Activated naive CD4-positive, alpha-beta T cell treated with Interleukin-2 at 50 U/mL for 16 hours (primary cell): ENCODE measurements at places on chromosomes 12 and 14.

DNA sequence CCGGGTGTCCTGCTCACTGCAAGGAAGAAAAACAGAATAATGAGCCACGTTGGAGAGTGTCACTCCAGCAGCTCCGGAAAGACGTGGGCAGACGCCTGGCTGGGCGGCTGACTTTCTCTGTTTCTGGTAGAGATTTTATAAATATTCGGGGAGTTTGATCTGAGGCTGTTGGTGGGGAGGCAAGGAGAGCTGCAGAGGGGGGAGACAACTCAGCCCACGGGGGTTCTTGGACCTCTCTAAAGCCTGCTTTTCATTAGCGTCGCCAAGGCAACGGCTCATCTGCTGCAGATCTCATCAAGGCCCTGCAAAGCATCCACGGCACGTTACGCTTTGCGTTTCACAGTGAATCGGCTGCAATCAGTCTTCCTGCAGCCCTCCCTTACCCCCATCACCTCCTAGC lies 207.2 kb downstream of the ZFP36L1 start:
- no peak for DNase-seq

DNA sequence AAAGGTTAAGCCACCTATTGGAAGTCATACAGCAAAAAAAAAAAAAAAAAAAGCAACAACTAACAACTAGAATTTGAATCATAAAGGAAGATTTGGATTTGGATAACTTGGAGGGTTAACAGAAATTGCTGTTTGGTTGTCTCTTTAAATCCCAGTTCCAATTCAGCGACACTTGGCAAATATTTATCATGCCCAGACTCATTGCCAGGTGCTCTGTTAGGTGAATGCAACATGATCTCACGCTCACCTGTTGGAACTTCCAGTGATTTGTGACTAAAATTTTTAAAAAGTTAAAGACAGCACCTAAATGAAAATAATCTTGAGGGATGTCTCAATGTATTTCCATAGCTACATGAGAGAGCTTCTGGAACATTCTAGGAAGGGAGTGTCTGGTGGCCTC lies 103.7 kb downstream of the TBX3 start:
- no peak for DNase-seq

DNA sequence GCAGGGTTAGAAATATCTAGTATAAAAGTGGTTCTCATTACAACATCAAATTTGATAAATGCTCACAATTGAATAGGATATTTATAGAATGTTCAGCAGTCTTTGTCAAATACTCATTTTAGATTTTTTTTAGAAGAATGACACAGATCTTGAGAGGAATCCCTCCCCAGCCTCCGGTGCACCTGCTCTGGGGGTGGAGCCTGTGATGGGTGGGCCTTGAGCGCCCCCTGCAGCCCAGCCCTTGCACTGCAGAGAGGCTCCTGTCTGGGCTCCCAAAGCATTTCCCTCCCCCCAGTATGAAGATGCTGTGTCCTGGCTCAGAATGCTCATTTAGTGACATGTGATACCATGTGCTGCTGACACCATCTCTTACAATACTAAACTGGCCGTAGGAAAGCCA lies 792.3 kb downstream of the TMEM121 start:
- peak; percentile 50 for DNase-seq

DNA sequence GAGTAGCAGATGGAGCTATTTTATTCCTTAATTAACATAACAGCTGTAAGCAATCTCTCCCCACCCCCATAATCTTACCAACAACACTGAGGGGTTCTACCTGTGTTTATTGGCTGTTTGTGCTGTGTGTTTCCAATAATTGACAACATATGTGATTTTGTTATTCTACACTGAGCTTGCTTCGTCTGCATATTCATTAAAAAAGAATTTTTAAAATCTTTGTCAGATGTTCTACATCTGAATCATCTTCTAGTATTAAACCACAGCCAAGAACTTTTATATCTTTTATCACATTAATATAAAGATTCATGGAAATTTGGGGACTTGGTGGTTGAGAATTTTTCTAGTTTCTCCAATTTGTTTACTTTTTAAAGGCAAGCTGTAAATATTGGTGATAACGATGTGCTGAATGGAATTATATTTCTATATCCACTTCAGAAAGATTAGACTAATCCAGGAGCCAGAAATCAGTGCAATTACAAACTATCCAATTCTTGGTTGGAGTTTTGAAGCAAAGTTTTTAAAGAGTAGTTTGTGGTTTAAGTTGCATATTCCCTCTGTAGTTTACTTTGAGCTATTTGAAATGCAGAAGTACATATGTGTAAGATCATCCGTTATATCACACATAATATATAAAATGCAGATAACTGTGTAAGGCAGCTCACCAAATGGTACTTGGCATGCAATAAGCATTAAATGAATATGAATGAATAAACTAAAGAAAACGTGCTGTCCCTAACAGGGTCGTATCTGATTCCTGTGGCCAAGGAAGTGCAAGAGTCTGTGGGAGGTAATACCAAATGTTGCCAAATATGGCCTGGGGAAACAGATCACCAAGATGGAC lies 206.9 kb downstream of the PELI2 start:
- DNase-seq, result no peak

DNA sequence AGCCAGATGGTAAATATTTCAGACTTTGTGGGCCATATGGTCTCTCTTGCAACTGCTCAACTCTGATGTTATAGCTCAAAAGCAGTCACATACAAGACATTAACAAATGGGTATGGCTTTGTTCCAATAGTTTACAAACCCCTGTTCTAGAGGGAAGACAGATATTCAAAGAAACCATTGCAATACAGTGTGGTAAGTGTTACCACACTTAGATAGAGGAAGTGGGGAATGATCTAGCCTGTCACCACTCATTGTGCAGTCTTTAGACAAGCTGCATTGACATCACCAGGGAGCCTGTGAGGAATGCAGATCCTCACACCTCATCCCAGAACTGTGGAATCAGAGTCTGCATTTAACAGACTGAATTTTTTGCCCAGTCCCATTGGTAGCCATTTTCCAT lies 80.0 kb upstream of the RGS6 start:
- no peak for DNase-seq

- DNase-seq, result no peak
Observed at GRCh38 chr12:18383203-18383602, 121.9 kb downstream of the PIK3C2G start.

- no peak for DNase-seq
Observed at GRCh38 chr14:90644882-90645281, 171.3 kb downstream of the TTC7B start.

DNA sequence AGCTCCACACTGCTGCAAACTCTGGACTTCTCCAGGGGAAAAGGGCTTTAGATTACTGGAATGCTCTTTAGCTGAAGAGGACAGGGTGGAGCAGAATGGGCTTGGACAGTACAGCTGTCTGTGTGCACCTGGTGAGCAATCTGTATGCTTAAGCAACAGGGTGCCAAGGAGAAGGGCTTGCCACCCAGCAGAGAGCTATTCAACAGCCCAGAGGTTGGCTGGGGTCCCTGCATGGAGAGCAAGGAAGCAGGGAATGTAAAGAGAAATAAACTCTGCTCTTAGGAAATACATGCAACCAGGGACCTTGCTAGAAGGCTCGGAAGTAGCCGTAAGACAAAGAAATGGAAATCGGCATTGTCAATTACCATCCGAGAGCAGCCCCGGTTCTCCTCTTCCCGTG lies 53.0 kb upstream of the CORO1C start:
- no peak for DNase-seq

GRCh38 chr14:64725879-64726584 lies 21.8 kb downstream of the PLEKHG3 start:
- DNase-seq, result no peak

GRCh38 chr12:102423462-102423861 lies 56.9 kb downstream of the IGF1 start:
- DNase-seq, result no peak

DNA sequence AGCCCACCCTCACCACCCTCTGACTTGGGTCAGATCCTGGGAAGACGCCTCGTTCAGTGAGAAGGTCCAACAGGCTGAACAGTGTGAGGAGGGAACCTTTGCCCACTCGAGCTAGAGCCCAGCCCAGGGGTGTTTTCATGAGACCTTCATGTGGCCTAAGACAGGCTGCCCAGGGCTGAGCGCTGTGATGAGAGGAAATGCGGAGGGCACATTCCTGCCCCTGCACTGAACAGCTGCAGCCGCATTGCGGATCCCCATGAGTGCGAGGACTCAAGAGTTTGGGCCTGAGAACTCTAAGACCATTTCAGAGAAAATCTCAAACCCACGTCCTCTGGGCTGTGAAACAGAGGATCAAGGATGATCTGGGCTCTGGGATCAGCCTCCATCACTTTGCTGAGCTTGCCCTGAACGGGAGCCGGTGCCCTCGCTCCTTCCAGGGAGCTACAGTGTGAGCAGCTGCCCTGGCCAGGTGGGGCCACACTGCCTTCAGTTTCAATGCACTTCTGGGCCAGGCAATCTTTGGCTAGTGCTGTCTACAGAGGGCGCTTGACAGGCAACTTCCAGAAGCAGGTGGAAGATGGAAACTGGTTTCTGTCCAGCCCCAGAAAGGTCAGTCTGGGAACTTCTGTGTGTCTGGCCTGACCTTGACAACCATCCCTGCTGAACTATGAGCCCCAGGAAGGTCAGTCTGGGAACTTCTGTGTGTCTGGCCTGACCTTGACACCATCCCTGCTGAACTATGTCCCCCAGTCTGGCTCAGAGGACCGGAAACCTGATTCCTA lies 43.5 kb upstream of the P2RX7 start:
- DNase-seq, result no peak
